ENCODE measurements at places on chromosomes 2 and 18.

DNA sequence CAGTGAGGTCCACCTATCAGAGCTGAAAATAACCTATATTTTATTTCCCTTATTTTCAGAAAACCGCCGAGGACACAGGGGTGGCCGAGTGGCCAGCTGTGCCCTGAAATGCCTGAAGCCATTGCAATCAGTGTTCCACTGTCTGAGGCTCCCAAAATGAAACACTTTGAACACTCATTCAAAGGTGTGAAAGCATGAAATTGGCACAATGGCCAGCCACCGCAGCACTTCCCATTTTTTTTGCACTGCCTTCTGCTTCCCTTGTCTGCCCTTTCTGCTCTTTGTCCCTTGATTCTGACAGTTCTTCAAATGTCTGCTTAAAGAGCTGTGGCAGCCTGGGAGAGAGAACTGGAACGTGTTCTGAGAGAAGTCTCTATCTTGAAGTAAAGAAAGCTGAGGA, 1127.5 kb upstream of the CELF4 start:
- DNase-seq = no peak

GRCh38 chr2:184680825-184681224, 82.5 kb downstream of the ZNF804A start:
- DNase-seq = no peak

DNA sequence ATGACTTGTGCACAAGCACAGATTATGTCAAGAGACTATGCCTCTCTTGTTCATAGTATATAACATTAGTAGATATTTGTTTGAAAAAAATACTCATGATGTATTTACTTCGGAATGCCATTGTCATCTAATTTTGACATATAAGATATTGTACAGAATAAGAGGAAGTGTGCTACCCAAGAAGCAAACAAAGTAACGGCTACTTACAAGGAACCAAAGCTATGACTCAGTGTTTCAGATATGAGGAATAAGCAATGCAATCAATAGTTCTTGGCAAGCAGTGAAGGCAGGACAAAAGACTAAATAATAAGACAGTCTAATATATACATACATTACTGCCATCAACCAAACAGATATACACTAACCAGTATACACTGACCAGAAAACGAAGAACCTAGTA, 256.3 kb downstream of the CCDC178 start:
- DNase-seq = no peak

DNA sequence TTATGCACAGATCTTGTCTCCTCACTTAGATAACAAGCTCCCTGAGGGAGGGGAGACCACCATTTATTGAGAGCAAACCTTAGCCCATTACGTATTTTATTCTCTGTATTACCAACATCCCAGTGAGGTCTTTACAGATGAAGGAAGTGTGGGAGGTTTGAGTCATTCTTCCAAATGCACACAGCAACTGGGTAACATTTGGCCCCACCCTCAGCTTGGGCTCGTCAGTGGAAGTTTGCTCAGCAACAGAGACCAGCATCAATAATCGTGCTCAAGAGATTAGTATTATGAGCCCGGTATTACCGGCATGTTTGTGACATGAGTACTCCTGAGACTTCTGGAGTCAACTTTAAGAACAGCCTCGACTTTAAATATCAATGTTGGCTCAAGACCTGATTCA, 168.6 kb downstream of the ETAA1 start:
- peak; percentile 38 for DNase-seq

DNA sequence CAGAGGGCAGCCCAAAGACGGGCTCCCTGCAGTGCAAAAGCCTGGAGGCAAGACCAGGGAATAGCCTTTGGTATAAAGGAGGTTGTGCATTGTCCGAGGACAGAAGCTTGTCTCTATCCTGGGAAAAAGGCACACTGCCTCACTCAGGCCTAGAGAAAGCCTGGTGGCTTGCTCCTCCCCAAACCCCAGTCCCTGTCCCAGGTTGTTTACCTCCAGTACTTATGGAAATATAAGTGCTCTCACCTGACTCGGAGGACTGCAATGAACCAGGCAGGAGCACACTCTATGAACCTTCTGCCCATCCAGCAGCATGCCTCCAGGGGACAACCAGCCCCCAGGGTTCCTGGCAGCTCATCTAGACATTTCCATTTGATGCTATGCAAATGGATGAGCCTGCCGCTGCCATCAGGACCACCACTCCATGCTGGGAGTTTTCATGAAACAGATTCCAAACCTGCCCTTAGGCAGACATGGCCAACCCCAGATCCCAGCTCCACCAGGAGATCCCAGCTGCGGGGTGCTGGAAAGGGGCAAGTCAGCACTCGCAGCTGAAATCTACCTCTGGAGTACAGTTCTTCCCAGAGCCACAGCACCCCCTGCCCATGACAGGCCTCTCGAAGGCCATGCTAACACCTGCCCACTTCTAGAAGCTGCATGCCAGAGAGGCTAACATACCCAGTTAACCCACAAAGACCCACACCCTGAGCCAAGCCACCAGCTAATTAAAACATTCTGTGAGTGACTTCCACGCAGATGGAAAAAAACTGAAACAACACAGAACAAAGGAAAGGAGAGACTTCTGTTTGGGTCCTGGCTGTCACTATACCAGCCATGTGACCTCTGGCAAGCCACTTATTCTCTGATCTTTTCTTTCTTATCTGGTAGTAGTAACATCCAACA, 101.7 kb downstream of the TTC32 start:
- peak; percentile 31 for DNase-seq

DNA sequence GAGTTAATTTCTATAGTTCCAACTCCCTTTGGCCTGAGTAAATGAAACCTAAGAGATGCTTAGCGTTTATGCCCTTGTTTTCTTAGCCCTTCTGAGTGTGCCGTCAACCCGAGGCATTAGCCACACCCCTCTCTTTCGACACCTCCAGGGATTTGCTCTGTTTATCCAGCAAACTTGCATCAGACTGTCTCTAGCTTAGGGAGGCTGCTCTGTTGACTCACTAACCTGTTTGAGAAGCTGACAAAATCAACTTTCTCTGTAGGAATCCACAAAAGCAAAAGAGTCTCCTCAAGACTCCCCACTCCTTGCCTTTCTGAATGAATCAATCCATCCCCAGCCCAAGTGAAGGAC, 317.6 kb downstream of the TNS1 start:
- DNase-seq = no peak

DNA sequence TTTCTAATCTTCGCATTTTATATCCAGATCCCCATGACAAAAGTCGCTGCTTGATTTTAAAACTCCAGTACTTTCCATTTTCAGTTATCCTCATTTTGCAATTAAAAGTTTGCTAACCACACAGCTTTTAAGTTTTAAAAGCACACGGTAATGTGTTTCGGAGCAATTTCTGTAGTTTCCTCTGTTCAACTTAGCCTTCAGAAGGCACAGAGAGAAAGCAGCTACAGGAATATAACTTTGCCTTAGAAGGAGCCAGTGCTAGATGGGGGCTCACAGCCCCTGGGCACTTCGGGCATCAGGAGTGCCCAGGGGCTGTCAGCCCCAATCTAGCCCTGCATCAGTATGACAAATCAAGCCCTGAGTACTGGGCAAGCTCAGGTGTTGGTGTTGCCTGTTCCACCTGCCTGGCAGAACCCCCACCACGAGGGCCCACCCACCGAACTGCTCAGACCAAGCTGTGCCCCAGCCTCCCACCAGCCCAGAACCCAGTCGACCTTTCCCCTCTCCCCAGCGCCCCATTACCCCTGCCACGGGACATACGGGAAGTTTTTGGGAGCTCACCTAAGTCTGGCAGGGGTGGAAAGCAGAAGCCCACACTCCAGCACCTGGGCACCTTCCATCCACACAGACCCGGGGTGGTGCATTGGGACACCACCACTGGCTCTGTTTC, 47.3 kb downstream of the TRABD2A start:
- DNase-seq = no peak

Data from HFF-Myc (cell line).